ENCODE measurements at places on chromosomes 7 and 10.

- peak; percentile 18 for DNase-seq
These were observed 184.7 kb downstream of the DGKB start for GRCh38 chr7:14717816-14718215.

DNA sequence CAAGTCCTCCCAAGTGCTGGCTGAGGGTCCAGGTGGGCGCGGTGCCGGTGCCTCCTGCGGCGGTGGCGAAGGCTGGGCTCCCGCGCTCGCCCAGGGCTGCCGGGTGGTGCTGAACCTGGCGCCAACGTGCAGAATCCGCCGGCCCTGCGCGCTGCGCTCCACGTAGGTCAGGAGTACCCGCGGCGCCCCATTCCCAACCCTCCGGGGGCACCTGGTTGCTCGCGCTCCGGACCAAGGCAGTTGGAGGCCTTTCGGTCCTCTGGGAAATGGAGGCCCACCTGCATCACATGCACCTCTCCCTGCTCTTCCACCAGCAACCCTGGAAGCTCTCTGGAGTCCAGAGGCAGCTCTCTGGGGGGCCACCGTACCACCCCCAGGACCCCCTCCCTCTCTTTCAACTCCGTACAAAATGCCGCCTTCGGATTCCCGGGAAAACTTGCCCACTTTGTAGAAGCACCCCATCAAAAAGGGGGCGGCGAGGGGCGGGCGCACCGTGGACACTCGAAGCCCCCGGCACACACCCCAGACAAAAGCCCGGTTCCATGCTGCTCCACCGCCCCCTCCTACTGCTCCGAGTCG, 745 bp downstream of the SLC16A9 start:
- DNase-seq = peak; percentile 10

DNA sequence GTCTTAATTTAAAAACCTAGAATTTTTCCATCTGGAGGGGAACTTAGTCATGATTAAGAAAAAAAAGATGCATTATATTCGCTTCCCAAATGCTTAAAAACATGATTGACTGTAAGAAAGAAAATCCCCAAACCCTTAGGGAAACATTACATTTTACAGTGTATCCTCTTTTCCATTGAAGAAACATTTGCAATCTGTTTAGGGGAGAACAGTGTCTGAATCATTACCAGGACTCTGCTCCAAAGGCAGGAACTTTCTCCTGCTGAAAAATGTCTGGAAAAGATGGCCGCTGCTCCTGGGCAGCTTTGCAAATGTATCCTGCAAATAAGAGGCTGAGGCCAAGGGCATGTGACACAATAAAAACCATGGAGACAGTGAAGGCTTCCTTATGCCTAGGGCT, 173.7 kb downstream of the BUB3 start:
- no peak for DNase-seq

- DNase-seq = no peak
These were observed 44.0 kb upstream of the FAM133B start for GRCh38 chr7:92634205-92634604.

DNA sequence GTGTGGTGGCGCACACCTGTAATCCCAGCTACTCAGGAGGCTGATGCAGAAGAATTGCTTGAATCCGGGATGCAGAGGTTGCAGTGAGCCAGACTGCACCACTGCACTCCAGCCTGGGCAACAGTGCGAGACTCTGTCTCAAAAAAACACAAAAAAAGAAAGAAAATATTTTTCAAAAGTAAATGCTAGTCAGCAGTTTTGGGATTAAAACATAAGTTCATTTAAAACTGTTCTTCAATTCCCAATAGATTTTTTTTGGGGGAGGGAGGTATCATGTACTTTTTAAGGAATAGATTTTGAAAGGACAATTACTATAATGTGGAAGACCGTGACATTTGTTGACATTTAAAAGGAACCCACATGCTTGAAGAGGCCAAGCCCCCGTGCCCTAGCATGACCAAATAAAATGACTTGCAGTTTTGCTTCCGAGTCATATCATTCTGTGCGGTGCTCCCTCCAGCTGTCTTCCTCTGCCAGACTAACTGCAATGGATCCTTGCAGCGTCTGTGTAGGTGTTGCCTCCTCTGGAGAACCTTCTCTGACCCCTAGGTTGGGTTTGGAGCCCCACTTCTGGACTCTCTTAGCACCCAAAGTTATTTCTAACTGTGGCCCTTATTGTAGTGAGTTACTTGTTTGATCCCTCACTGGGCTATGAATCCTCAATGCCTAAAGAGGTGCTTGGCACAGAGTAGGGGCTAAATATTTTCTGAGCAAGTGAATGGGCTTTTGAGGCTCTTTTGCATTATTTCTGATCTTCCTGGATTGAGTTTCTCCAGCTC, 17.4 kb upstream of the HPS1 start:
- DNase-seq = no peak

DNA sequence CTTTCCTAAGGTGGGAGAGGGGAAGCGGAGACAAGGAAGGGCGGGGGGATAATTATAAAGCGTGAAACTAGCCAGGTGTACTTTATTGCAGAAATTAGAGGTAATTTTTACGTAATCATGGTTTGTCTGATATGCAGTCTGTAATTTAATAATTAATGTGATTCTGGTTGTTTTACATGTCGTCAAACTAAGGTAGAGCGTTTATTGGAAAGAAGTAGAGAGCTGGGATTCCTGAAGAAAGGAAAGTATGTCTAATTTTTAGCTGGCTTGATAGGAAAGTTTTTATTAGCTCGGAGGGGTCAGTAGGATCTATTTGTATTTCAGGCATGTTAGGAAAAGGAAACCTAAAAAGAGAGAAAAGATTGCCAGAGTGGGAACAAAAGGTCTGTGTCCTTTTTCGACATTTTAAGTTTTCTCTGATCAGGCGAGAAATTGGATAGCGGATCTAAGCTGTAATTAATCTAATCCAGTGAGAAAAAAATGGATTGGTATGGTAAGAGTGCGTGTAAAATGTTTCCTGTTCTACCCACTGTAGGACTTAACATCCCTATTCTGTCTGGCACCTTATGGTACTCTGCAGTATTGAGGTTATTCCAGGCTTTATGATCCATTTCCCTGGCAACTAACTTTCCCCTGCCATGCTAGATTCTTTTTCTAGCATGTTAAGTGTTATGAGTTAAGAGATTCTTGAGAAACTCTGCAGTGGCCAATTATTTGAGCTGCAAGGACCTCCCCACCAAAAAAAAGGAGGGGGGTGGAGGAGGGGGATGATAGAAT, 1.4 kb downstream of the CELF2 start:
- DNase-seq = no peak

DNA sequence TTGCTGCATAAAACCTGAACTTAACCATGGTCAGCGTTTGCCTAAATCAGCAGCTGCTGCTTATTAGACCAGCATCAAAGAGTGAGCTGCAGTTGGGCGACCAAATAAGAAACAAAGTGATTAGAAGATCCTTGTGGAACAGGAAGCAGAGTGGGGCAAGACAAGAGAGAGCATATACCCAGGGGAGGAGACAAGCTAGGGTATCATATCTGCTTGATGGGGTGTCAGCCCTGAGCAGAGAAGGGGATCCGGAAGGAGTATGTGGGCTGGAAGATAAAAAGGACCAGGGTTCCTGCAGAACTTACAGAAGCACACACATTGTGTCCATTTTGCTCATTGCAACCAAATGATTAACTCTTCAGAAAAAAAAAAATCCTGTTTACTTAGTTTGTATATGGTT, 213.6 kb downstream of the CELF2 start:
- no peak for DNase-seq

GRCh38 chr10:67827811-67828210, 10.2 kb downstream of the DNAJC12 start:
- DNase-seq = no peak

DNA sequence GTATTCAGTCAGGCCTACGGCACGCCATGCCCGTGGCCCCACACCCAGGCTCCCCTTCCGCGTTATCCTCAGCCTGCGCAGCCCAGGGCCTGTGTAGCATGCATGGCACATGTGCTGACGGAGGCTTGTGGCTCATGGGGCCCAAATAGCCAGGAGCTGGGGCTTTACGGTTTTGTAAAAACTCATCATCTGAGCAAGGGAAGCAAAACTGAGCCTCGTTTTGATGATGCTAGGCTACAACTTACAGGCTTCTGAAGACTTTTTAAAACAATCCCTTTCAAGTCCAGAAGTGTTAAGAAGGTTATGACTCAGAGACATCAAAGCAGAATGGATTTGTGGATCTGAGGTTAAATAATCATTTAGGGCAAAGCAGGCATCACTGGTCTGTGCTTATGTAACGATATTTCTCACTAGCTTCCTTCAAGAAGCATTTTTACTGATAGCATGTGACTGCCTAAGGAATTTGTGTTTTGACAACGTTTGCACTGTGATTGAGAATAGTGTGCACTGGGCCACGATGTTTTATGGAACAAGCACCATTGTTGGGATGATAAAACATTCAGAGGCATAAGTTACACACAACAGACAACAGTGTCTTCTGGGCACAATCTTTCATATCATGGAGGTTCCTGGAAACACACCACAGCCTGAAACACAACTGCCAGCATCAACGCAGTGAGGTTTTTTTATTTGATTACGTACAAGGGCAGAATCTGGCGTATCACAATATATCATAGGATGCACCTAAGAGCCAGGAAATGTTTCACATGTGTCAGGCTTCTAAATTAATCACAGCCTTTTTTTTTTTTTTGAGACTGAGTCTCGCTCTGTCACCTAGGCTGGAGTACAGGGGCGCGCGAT, 274.3 kb downstream of the CCDC3 start:
- DNase-seq = no peak

GRCh38 chr7:131689662-131690234, 133.3 kb upstream of the PODXL start:
- no peak for DNase-seq

GRCh38 chr10:5741276-5741675, 56.6 kb downstream of the TASOR2 start:
- no peak for DNase-seq

DNA sequence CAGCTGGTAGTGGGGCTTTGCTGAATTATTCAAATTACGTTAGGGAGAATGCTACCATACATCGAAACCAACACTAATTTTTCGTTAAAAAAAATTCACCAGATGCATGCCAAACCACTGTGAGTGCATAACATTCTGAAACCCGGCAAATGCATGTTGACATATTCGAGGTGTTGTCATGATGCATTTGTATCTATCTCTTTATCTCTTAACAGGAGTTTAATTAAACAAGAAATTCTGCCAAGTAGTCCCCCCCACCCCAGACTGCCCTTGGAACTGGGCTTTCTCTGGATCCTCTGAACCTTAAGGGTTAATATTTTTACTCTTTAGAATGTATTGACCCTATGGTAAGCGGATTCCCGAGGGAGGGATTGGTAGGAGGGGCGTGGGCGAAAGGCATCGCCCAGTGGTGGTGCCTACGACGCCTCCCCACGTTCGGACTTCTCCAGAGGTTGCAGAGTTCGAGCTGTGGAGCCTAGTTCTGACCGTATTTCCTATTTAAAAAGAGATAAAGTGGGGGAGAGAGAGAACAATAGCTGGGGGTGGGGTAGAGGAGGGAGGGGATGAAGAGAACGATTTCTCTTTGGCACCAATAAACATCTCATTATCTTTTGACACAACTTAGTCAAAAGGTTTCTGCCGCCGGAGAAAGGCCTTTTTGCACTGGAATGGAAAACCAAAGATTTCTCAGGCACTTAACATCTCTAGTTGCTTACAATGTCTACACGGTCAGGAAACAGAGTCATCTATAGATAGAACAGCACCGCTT, 7.2 kb downstream of the DLX6 start:
- no peak for DNase-seq

DNA sequence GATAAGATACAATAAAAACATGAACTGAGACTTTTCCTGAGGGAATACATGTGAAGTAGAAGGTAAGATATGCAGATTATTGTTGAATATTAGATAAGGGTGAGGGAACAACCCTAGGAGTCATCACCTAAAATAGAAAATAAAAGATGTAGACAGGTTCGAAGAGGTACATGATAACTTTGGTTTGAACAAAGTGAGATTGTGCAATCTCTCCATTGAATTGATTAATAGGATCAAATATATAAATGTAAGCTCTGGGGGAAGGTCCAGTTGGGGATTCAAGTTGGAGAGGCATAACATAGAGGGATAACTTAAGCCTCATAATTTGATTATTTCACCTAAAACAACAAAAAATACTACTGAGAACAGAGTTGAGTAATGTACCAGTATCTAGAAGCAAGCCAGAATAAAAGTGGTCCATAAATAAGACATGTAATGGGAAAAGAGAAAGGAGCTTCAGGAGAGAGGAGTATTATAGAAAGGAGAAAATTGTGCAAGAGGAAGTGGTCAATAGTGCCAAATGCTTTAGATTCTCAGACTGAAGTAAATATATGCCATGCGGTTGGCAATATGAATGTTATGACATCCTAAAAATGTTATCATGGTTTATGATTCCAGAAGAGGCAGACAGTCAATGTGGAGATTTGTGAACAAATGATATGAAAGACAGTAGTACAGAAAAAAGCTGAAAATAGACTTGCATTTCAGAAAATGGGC, 282.3 kb upstream of the CHRM2 start:
- no peak for DNase-seq

DNA sequence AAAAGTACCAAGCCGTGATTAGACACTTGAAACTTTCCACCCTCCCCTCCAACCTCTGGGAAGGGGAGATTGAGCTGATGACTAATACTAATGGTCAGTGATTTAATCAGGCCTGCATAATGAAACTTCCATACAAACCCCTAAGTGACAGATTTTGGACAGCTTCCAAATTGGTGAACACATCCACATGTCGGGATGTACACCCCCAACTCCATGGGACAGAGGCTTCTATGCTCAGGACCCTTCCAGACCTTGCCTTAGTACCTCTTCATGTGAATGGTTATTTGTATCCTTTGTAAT, 4.8 kb downstream of the NUB1 start:
- DNase-seq = no peak

DNA sequence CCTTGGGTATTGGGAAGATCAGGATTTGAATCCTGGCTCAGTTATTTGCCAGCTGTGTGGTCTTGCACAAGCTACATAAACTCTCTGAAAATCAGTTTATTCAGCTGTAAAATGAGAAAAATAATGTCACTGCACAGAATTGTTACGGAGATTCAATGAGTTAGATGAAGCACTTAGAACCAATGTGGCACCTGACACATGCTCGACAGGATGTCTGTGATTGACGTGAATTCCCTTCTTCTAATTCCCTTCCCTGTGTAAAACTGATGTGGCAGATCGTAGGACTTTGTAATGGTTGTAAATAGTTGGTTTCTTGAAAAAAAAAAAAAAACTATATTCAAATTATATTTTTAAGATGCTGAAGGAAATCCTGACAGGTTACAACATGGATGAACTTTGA, 249.9 kb upstream of the MKLN1 start:
- no peak for DNase-seq

DNA sequence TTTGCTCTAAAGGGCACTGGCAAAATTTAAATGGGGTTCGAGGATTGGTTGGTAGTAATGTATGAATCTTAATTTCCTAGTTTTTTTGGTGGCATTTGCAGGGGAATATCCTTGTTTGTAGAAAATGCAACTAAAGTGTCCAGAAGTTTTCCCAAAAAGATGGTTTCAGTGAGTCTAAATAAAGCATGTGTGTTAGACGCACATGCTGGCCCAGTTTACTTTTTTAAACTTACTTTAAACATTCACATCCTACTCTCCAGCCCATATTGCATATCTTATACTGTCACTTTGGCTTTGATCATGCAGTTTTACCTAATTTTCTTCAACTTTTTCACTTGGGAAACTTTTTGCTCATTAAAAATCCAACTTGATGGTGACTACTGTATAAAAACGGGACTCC, 744.0 kb upstream of the CELF2 start:
- DNase-seq = no peak

- no peak for DNase-seq
These were observed 36.9 kb upstream of the AGR2 start for GRCh38 chr7:16841681-16842080.

GRCh38 chr7:12567015-12567414, 3.5 kb upstream of the SCIN start:
- DNase-seq = no peak
